Breast epithelium (tissue), 4 donors: ENCODE measurements at places on chromosomes 7 and 10. TPM values are rescaled to one million over a fixed set of nuclear protein-coding genes. Genes with fewer than 3 reads are reported as not detected.

Gene TMUB1
- 32.1 TPM for total RNA-seq

GRCh38 chr10:110887560-110887959, 15.8 kb downstream of the PDCD4 start:
- no peak overlapping the region for H3K4me3 ChIP-seq
- H3K27ac ChIP-seq, result no peak overlapping the region
- no peaks in the 10 kb centered on the region for H3K4me1 ChIP-seq
- H3K27me3 ChIP-seq, result no peaks in the 10 kb centered on the region
- no peak for DNase-seq

GRCh38 chr7:135320268-135320667, 86.6 kb downstream of the STRA8 start:
- no peaks in the 10 kb centered on the region for H3K27me3 ChIP-seq
- DNase-seq, result peak; percentile 58
- H3K36me3 ChIP-seq, result no peaks in the 10 kb centered on the region
- no peaks in the 10 kb centered on the region for H3K4me1 ChIP-seq
- no peak overlapping the region for H3K27ac ChIP-seq

DNA sequence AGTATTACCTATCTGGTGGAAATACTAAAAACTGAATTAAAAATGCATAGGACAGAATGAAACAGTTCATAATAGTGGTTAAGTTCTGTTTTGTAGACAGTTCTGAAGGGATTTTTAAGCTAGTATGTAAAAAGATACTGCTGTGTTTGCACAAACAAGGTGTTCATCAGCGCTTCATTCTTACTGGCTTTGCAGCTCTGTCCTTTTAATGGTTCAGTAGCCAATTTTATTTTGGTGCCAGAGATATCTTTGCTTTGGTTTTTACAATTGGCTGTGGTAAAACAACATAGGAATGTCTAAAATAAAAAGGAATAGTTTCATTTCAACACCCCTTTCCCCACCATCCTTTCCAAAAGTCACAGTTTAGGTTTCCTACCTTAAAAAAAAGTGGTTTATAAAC, 33.0 kb downstream of the STAM start:
- no peaks in the 10 kb centered on the region for H3K4me1 ChIP-seq
- no peaks in the 10 kb centered on the region for H3K36me3 ChIP-seq
- no peak overlapping the region for H3K27ac ChIP-seq
- no peak overlapping the region for H3K4me3 ChIP-seq
- no peaks in the 10 kb centered on the region for H3K27me3 ChIP-seq

Gene FAM180A
- 9.1 TPM for total RNA-seq

Gene STAG3
- total RNA-seq, result 1.3 TPM

GRCh38 chr10:109934958-109935793, 11.9 kb upstream of the XPNPEP1 start:
- H3K36me3 ChIP-seq, result no peaks in the 10 kb centered on the region
- H3K27ac ChIP-seq, result peak overlapping the region; percentile 62
- no peak overlapping the region for H3K4me3 ChIP-seq
- H3K27me3 ChIP-seq, result no peaks in the 10 kb centered on the region

GRCh38 chr7:64863969-64864368, 39.1 kb upstream of the ZNF273 start:
- H3K27me3 ChIP-seq, result no peaks in the 10 kb centered on the region
- no peaks in the 10 kb centered on the region for H3K4me1 ChIP-seq
- H3K36me3 ChIP-seq, result no peaks in the 10 kb centered on the region
- no peak for DNase-seq
- H3K4me3 ChIP-seq, result no peak overlapping the region

DNA sequence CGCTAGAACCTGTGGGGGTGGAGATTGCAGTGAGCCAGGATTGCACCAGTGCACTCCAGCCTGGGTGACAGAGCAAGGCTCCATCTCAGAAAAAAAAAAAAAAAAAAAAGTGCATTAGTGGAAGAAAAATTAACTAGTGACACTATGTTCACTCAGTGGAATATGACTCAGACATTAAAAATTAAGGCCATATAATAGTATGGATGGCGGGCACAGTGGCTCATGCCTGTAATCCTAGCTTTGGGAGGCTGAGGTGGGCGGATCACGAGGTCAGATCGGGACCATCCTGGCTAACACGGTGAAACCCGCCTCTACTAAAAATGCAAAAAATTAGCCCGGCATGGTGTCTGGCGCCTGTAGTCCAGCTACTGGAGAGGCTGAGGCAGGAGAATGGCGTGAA, 3.4 kb downstream of the PHYH start:
- no peak overlapping the region for H3K4me3 ChIP-seq
- DNase-seq, result no peak
- H3K36me3 ChIP-seq, result no peaks in the 10 kb centered on the region

Gene PRSS1
- not detected for total RNA-seq
